G401 (cell line): ENCODE measurements at places on chromosomes 12 and 14.

GRCh38 chr12:51216642-51217041 is 1.2 kb downstream of the POU6F1 start:
- DNase-seq, result peak; percentile 48

DNA sequence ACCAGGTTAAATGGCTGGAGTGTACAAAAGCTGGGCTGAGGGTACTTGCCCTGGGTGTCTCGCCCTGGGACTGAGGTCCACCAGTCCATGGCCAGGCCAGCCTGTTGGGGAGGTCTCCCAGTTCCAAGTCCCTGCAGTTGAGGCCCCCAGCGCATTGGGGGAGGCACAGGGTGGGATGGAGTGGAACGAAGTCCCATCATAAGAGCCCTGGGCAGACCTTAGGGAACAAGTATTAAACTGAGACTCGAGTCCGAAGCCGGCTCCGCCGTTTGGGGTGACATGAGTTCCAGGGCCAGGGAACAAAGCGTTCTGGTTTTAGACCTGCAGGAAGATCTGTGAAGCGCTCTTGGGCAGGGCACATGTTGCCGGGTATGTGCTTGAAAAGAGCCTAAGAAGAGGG is 84.7 kb downstream of the ALG10 start:
- DNase-seq, result no peak

GRCh38 chr12:4448943-4449850 is 3.6 kb upstream of the FGF6 start:
- no peak for DNase-seq

DNA sequence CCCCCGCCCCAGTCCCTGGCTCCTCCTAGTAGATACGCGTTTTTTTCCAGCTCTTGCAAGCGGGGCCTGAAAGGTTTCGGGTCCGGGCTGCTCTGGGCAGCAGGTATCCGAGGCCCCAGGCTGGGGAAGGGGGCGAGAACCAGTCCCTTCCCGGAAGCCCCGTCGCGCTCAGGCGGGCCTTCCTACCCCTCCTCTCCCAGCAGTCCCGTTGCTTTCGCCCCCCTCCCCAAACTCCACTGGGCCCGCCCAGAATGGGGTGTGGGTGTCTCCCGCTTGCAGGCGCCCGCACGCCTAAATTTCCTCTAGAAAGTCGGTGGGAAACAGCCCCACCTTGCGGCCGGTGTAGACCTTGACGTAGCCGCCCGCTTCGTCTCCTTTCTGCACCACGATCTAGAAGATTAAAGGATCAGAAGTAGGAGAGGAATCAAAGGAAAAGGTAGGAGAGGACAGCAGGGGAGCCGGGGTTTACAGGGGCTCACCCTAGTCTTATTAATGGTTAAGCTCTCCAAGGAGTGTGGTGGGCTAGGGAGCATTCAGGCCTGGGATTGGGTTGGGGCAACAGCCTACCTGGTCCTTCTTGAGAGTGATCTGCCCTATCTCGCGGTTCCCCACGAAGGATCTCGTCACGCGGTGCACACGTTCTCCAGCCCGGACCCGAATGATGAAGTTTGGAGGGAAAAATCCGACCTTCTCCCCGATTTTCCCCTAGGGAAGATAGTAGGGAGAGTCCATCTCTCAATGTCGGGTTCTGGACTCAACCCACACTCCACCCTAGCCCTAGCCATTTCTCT is 7.3 kb downstream of the STAC3 start:
- DNase-seq, result peak; percentile 76

GRCh38 chr14:76430017-76430416 is 54.1 kb downstream of the ESRRB start:
- DNase-seq, result no peak
